Fibroblast of lung (primary cell): ENCODE measurements at places on chromosomes 7 and 10. TPM values are rescaled to one million over a fixed set of nuclear protein-coding genes. Genes with fewer than 3 reads are reported as not detected.

Gene SNCG
- total RNA-seq = 8.7 and 21.3 TPM in 2 replicates

DNA sequence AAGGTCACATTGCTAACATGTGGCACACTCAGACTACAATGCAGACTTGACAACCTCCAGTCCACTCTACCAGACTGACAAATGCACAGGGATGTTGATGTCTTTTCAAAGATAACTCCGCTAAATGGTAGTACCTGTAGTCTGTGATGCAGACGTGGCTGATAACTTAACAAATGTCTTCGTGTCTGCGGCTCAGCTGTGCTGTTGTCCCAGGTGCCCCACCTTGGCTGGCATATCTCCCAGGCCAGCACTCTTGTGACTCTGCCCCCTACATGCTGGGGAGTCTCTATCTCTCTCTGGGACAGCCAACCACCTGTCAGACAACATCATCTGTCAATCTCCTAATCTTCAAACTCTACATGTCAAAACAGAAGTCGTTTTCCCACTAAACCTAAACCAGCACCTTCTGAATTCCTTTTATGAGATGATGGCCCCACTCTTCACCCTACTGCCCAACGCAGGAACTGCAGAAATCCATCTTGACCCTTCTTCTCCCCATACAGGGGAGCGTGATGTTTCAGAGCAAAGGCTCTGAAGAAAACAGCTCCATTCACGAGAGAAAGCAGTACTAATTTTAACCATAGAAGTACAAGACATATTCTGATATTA, 156.4 kb downstream of the USP6NL start:
- no peak for DNase-seq
- no peaks in the 10 kb centered on the region for H3K36me3 ChIP-seq
- no peaks in the 10 kb centered on the region for H3K4me1 ChIP-seq

DNA sequence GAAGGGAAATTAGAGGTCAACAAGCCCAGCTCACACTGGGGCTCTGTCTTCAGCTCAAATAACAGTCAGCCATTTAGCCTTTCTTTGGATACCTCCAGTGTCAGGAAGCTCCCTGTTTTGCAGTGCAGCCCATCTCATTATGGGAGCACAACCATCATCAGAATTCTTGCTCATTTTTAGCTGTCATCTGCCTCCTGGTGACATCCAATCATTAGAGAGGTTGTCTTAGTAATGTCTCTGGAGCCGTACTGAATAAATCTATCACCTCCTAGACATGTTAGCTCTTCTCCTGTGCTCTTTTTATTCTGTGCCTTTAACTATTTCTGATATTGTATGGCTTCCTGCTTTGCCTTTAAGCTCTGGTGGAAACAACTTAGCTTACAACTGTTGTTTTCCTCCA, 74.5 kb downstream of the CHRM2 start:
- no peak overlapping the region for H3K4me3 ChIP-seq
- H3K27ac ChIP-seq = no peak overlapping the region
- no peaks in the 10 kb centered on the region for H3K4me1 ChIP-seq
- no peaks in the 10 kb centered on the region for H3K27me3 ChIP-seq

DNA sequence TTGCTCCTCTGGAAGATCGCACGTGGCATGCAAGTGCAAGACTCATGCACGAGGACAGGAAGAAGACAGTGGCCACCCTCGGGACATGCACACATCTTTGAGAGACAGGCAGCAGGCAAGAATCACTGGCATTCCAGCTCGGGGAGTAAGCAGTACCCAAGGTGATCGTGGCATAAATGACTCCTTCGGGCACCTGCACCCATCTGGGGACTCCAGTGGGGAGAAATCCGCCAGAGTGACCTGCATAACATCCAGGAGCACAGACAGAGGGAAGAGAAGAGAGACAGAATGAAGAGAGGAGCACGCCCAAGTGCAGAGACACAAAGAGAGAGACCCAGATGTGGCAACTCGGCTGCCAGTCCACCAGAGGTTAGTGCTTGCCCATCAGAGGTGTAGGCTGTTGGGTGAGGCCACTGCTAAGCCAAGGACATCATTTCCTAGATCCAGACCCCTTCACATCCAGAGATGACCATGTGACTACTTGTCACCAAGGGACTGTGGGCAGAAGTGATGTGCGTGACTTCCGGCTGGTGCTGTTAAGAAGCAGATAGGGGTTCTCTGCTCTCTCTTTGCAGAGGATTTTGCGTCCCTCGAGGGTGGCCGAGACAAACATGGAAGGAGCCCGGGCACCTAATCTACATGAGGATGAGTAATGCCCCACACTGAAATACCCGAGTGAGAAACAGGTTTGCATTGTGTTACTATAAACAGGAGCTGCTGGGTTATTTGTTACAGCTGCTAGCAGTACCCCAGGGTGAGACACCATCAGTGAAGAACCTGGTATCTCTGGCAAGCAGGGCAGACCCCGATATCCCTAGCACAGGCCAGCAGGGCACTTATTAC, 80.6 kb downstream of the VWA2 start:
- DNase-seq = no peak
- no peak overlapping the region for H3K4me3 ChIP-seq
- H3K27me3 ChIP-seq = no peaks in the 10 kb centered on the region
- no peak overlapping the region for H3K27ac ChIP-seq

GRCh38 chr7:20816372-20816959, 29.8 kb upstream of the SP8 start:
- DNase-seq = no peak
- H3K27me3 ChIP-seq = no peaks in the 10 kb centered on the region
- H3K4me1 ChIP-seq = no peaks in the 10 kb centered on the region

- no peaks in the 10 kb centered on the region for H3K36me3 ChIP-seq
- no peak overlapping the region for H3K4me3 ChIP-seq
- H3K27ac ChIP-seq = no peak overlapping the region
- peak; percentile 58 for DNase-seq
Observed at GRCh38 chr10:50577681-50578350, 45.9 kb downstream of the SGMS1 start.

DNA sequence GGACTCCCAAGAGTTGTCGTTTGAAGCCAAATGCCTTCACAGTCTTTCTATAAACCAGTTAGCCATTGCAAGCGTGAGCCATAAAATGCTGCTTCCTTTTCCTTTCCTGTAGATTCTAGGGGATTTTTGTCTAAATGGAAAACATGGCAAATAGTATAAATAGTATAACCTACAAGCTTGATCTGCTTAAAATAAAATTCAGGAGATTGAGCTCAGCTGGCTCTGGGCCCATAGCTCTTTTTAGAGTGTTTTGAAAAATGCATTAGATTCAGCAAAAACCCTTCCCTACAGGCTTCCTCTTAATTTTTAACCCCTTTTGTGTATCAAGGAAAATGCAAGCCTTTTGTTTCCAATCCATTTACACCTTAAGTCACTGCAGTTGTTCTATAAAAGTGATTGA, 190.1 kb upstream of the GDF10 start:
- H3K4me3 ChIP-seq = no peak overlapping the region
- H3K4me1 ChIP-seq = no peaks in the 10 kb centered on the region
- no peak overlapping the region for H3K27ac ChIP-seq
- no peaks in the 10 kb centered on the region for H3K36me3 ChIP-seq
- H3K27me3 ChIP-seq = no peaks in the 10 kb centered on the region

GRCh38 chr7:30135301-30136116, 723 bp downstream of the MTURN start:
- DNase-seq = peak; percentile 76
- peak overlapping the region; percentile 86 for H3K4me3 ChIP-seq
- H3K4me1 ChIP-seq = no peaks in the 10 kb centered on the region
- no peaks in the 10 kb centered on the region for H3K36me3 ChIP-seq

DNA sequence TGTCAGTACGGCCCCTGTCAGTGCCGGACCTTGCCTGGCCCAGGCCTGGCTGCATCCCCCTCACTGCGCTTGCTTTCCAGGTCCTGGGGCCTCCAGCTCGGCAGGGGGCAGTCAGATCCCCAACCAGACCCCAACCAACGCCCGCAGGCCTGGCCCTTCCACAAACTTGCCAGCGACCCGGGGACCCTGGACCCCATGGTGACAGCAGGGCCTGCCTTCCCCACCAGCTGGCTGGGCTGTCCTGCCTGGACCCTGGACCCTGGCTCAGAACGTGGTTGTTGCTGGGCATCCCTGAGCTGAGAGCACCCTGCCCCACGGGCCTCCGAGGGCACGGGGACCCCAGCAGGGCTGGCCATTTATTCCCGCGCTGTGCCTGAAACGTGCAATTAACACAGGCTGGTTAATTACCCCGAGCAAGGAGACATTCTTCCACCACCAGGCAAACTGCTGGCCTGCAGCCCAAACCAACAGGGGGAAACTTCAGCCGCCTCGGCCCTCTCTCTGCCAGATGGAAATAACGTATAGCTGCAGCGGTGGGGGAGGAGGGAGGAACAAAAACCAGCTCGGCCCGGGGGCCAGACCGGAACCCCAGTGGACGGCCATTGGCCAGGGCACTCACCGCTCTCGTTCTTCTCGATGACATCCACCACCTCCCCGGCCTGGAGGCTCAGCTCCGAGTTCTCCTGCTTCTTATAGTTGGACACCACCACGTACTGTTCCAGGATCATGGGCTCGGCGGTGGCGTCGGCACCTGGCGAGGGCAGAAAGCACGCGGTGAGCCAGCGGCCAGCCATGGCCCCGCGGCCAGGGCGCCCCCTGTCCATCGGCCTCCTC, 167.1 kb downstream of the NEURL1 start:
- H3K4me3 ChIP-seq = peak overlapping the region; percentile 54
- peaks cover 6% of the 10 kb centered on the region for H3K4me1 ChIP-seq
- peaks cover 13% of the 10 kb centered on the region for H3K36me3 ChIP-seq
- no peaks in the 10 kb centered on the region for H3K27me3 ChIP-seq
- peak; percentile 61 for DNase-seq

Gene TRIM50
- total RNA-seq = not detected in 2 replicates

Gene CTBP2
- 56.8 and 73.3 TPM in 2 replicates for total RNA-seq

Gene MYL10
- total RNA-seq = not detected in 2 replicates

Gene CHN2
- total RNA-seq = 0.33 and 1.3 TPM in 2 replicates

DNA sequence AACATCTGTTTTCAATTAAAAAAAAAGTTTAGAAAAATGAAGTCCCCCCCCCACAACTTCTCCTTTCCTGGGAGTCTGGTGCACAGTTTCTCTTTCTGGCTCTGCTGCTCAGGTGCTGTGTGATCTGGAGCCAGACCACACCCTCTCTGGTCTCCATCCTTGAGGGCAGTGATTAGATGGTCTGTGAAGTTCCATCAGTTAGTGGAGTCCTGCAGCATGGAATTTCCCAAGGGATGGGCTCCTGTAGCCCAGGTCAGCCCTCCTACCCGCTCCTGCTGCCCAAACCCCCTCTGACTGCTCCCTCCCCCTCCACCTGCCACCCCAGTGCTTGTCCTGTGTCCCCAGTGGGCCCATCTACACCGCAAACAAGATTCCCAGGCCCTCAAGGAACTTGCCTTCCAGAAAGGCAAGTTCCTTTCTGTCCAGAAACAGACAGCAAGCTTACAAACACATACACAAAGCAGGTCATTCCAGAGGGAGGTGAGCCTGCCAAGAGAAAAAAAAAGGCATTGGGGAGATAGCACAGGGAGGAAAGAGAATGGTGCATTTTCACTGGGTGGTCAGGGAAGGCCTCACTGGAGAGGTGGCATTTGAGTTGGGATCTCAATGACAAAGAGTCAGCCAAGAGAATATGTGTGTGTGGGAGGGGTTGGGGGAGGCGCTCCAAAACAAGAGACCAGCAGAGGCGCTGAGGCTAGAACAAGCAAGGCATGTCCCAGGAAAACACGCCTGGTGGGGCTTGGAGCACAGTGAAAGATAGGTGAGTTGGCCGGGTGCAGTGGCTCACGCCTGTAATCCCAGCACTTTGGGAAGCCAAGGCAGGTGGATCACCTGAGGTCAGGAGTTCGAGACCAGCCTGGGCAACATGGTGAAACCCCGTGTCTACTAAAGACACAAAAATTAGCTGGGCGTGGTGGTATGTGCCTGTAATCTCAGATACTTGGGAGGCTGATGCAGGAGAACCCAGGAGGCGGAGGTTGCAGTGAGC, 49.5 kb upstream of the SLC29A3 start:
- H3K4me3 ChIP-seq = no peak overlapping the region
- peak; percentile 59 for DNase-seq
- no peak overlapping the region for H3K27ac ChIP-seq

DNA sequence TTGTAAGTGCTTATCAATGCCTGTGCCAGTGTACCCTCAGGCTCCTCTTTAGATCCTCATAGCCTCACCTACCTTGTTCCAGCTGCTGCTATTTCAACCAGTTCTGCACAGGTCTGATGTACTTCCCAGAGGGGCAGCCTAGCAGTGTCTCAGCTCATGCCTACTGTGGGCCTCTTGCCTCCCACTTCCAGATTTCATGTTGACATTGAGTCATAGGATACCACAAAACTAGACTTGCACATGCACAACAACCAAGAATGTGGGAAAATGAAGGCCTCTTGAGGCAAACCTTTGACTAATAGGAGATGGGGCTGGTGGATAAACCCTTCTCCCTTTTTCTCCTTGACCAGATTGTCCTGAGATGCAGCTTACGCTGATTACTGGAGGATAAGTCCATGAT, 31.0 kb downstream of the PON3 start:
- DNase-seq = peak; percentile 37
- no peaks in the 10 kb centered on the region for H3K27me3 ChIP-seq
- no peak overlapping the region for H3K27ac ChIP-seq
- H3K36me3 ChIP-seq = no peaks in the 10 kb centered on the region

DNA sequence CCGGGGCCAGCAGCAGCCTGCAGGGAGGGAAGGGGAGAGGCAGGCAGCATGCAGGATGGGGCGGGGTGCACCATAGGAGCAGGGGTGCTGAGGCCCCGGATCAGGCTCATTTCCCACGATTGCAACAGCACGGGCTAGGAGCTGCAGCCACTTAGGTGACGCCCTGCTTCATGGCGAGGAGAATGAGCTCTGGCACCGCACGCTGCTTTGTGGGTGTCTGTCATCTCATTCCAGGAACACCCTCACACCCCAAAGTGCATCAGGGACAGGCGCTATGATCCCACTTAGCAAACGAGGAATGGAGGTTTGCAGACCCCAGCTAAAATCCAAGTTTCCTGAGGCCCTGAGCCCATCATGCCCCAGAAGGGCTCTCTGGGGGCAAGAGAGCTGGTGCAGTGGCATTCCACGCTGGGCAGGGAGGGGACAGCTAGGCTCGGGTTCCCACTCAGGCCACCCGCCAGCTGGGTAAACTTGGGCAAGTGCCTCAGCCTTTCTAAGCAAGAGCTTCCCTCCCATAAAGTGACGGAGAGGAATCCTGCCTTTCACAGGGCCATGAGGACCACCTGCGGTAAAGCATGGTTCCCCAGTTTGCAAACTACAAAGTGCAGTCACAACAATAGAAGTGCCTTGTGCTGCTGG, 9.3 kb downstream of the KCNH2 start:
- DNase-seq = peak; percentile 33
- H3K4me3 ChIP-seq = no peak overlapping the region
- no peaks in the 10 kb centered on the region for H3K36me3 ChIP-seq
- H3K27me3 ChIP-seq = peaks cover 41% of the 10 kb centered on the region

GRCh38 chr7:94701555-94701973, 45.6 kb upstream of the SGCE start:
- H3K27ac ChIP-seq = no peak overlapping the region
- H3K4me3 ChIP-seq = no peak overlapping the region
- DNase-seq = peak; percentile 84

Gene UPK3BL2
- total RNA-seq = 1.0 and 3.8 TPM in 2 replicates
